Activated CD8-positive, alpha-beta memory T cell treated with anti-CD3 and anti-CD28 coated beads, Interleukin-2, amount 10 ng/mL, durations not matched to agents 7 days and 5 days (primary cell): ENCODE measurements at places on chromosomes 6 and 20. TPM values are rescaled to one million over a fixed set of nuclear protein-coding genes. Genes with fewer than 3 reads are reported as not detected.

GPX5 gene
- not detected for total RNA-seq

HTR1E gene
- total RNA-seq = not detected

ATP9A gene
- total RNA-seq = 2.4 TPM

RAB44 gene
- not detected for total RNA-seq

WDR46 gene
- 61.5 TPM for total RNA-seq

- no peak overlapping the region for H3K27ac ChIP-seq
- no peak overlapping the region for H3K4me3 ChIP-seq
- peaks cover 24% of the 10 kb centered on the region for H3K36me3 ChIP-seq
- H3K4me1 ChIP-seq = peaks cover 10% of the 10 kb centered on the region
- H3K27me3 ChIP-seq = no peaks in the 10 kb centered on the region
Measured at GRCh38 chr6:2179241-2179640, 66.2 kb downstream of the GMDS start.

DNA sequence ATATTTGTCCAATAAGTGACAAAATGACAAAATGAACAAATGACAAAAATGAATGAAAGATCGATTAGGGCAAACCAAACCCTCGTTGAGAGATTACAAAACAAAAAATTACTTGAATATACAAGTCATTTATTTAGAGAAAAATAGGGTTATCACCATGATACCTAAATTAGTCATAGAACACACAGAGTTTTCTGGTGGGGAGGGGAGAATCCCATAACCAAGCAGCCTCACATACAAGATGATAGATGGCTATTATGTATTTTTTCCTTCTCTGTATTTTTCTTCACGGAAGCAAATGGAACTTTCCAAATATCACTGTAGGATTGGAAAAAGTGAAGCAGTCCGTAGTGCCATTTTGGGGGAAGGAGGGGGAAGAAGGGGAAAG lies 28.5 kb upstream of the BMP6 start:
- H3K4me1 ChIP-seq = peaks cover 1% of the 10 kb centered on the region
- H3K36me3 ChIP-seq = no peaks in the 10 kb centered on the region
- H3K27ac ChIP-seq = no peak overlapping the region
- DNase-seq = no peak
- H3K27me3 ChIP-seq = peaks cover 22% of the 10 kb centered on the region

DNA sequence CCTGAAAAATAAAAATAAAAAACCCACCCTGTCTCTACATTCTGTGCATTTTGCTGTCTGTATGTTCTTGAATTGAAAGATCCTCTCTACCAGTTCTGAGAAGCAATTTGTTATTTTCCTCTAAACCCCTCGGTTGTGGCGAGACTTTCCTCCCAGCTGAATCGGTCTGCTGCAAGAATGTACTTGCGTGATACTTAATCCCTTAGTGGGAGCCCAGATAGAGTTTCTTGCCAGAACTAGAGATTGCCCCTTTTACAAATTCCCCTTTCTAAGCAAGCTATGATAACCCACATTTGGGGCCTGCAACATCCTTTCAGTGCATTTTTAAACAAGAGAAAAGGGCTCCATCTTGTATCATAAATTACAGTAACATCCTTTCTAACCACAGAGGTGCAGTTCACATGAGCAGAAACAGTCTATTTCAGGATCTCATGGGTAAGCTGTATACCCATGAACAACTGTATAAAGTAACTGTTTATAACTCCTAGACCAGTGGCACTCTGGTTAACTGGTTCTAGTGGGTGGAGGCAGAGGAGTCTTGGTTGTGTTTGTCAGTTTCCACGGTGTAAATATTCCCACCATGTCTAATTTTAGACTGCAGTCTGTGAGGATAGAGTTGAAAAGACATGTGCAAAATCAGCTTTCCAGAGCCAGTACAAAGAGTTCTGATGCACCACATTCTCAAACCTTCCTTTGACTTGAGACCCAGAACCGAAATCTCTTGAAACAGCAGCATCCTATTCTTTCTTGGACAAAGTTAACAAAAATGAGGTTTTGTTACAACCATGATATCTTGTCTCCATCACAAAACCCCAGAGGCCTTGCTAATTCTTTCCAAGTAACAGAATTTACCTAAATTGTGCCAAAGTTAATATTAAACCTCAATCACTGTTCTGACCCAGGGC lies 113.1 kb upstream of the ZNF217 start:
- peak; percentile 77 for DNase-seq
- H3K4me1 ChIP-seq = peaks cover 50% of the 10 kb centered on the region
- no peaks in the 10 kb centered on the region for H3K36me3 ChIP-seq
- H3K27ac ChIP-seq = peak overlapping the region; percentile 99
- H3K27me3 ChIP-seq = no peaks in the 10 kb centered on the region

DNA sequence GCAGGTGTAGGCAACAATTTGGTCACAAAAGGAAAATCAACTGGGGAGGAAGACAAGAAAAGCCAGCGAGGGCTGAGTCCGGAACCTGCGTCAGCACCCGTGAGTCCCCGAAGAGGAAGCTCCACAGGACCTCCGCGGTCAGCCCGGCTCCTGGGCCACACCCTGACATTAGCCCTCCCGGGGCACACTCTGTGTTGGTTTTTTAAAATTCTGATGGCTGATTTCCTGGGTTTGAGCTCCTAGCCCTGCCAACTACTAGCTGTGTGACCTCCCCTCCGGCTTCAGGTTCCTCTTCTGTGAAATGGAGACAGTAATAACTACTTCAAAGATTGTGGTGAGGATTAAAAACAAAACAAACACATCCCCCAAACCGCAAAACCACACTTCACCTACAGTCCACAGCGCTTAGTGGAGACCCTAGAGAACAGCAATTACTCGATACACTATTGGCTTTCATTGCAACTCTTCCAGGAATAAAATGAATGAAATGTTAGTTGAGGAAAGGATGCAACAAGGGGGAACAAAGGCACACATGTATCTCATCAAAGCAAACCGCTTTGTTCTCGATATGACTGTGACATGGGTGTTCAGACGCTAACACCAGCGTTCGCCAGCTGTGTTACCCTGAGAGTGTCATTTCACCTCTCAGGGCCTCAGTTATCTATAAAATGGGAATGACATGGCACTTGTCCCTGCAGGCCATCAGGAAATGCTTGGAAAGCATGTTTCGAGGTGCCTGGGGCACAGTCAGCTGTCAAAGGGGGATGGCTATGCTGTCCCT lies 985 bp downstream of the ZBP1 start:
- H3K27ac ChIP-seq = peak overlapping the region; percentile 98
- H3K4me1 ChIP-seq = peaks cover 58% of the 10 kb centered on the region
- H3K27me3 ChIP-seq = peaks cover 3% of the 10 kb centered on the region
- peak; percentile 94 for DNase-seq
- H3K4me3 ChIP-seq = peak overlapping the region; percentile 88
- H3K36me3 ChIP-seq = peaks cover 33% of the 10 kb centered on the region

- DNase-seq = no peak
- H3K4me1 ChIP-seq = peaks cover 62% of the 10 kb centered on the region
- H3K27ac ChIP-seq = peak overlapping the region; percentile 89
- H3K36me3 ChIP-seq = peaks cover 4% of the 10 kb centered on the region
- H3K4me3 ChIP-seq = peak overlapping the region; percentile 84
- no peaks in the 10 kb centered on the region for H3K27me3 ChIP-seq
Measured at GRCh38 chr6:20211037-20211940, 980 bp downstream of the MBOAT1 start.

- peaks cover 4% of the 10 kb centered on the region for H3K4me1 ChIP-seq
- H3K4me3 ChIP-seq = no peak overlapping the region
- no peak overlapping the region for H3K27ac ChIP-seq
- DNase-seq = no peak
Measured at GRCh38 chr6:131640576-131640975, 3.5 kb downstream of the ENPP3 start.

- DNase-seq = no peak
- peaks cover 4% of the 10 kb centered on the region for H3K4me1 ChIP-seq
- H3K4me3 ChIP-seq = no peak overlapping the region
- no peaks in the 10 kb centered on the region for H3K36me3 ChIP-seq
- H3K27me3 ChIP-seq = peaks cover 19% of the 10 kb centered on the region
Measured at GRCh38 chr6:6880745-6881437, 226.9 kb upstream of the RREB1 start.

DNA sequence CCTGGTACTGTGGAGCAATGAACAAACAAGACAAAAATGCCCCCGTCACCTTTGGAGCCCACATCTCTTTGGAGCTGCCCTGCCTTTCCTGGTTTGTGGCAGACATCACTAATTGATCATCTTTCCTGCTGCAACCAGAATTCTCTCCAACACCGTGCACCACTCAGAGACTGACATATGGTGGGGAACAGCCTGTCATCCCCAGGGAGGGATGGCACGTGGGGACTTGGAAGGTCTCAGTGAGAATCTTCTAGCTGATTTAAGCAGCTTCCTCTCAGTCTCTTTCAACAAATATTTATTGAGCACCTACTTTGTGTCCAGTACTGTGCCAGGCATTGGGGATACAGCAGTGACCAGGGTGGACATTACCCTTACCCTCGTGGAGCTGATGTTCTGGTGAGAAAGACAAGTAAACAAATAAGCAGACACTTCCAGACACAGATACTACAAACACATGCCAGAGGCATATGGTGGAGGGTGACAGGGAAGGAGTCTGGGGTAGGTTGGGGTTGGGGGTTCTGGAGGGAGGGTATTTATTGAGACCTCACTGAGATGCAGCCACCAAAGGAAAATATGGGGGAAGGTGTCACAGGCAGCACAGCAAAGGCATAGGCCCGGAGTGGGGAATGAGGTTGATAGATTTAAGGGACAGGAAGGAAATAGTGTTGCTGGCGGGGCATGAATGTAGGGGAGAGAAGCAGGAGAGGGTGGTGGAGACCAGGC lies 82.3 kb downstream of the CEBPB start:
- no peak overlapping the region for H3K4me3 ChIP-seq
- peaks cover 24% of the 10 kb centered on the region for H3K27me3 ChIP-seq
- no peak overlapping the region for H3K27ac ChIP-seq
- no peaks in the 10 kb centered on the region for H3K36me3 ChIP-seq
- peaks cover 11% of the 10 kb centered on the region for H3K4me1 ChIP-seq

DNA sequence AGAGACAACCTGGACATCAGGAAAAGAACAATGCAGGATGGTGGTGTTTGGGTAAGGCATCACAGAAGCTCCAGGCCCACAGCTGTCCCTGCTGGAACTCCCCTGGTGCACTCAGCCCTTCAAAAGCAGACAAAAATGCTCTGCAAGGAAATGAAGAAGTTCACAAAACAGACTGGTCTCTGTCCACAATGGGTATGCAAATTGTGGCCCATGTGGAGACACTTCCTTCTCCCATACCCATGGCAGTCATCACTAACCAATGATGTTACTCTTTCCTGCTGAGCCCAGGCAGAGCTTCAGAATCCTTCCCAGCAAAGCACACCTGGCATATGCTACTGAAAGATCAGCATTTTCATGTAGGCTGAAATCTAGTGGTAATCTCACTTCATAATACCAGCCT lies 42.6 kb upstream of the PXDC1 start:
- DNase-seq = no peak
- H3K4me1 ChIP-seq = no peaks in the 10 kb centered on the region
- no peaks in the 10 kb centered on the region for H3K36me3 ChIP-seq
- no peak overlapping the region for H3K27ac ChIP-seq
- no peak overlapping the region for H3K4me3 ChIP-seq

DNA sequence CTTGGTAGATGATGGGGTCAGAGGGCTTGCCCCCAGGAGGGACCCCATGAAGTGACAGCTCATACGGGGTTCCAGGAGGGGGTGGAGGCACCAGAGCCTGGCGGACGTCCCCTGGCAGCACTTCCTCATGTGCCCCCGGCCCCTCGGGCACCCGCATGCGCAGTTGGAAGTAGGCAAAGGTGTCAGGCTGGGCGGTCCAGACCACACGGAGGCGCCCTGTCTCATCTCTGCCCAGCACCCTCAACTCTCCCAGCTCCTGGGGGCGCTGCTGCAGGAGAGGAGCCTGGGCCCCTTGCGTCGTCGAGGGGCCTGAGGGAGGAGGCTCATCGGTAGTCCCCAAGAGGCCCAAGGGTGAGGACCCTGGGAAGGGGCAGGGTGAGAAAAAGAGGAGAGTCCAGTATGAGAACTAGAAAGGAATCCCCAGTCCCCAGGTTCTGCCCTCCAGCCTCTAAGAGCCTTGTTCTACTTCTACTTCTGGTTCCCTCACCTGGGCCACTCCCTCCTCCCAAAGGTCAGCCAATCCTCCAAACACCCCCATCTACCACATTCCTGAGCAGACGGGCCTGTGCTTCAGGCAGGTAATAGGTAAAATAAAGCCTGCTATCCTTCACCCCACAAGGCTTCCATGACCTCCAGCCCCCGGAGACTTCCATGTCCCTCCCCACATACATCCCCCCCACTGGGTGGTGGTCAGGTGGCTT lies 23.2 kb downstream of the TNXB start:
- H3K36me3 ChIP-seq = no peaks in the 10 kb centered on the region
- peaks cover 68% of the 10 kb centered on the region for H3K27me3 ChIP-seq
- no peak overlapping the region for H3K4me3 ChIP-seq
- peaks cover 13% of the 10 kb centered on the region for H3K4me1 ChIP-seq
- no peak for DNase-seq

DNA sequence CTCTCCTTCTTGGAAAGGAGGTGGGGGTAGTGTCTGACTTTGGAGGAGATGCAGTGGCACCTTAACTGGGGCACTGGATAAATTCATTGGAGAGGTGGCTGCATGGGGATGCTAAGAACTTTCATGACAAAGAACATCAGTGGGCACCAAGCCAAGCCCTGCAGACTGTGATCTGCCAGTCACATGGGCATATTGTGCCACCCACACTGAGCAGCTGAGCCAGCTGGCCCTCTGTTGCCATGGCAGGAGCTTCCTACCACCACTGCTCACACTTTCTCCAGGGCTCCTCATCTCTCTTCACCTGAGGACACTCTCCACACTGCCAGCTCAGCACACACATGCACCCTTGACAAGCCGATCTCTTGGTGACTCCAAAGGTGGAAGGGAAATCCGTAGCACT lies 715.6 kb downstream of the QKI start:
- no peak overlapping the region for H3K4me3 ChIP-seq
- no peaks in the 10 kb centered on the region for H3K4me1 ChIP-seq
- DNase-seq = no peak
- no peaks in the 10 kb centered on the region for H3K27me3 ChIP-seq
- no peaks in the 10 kb centered on the region for H3K36me3 ChIP-seq

GRCh38 chr20:931401-931800 lies 15.3 kb upstream of the ANGPT4 start:
- H3K4me1 ChIP-seq = no peaks in the 10 kb centered on the region
- no peak for DNase-seq
- no peak overlapping the region for H3K27ac ChIP-seq
- H3K4me3 ChIP-seq = no peak overlapping the region

DNA sequence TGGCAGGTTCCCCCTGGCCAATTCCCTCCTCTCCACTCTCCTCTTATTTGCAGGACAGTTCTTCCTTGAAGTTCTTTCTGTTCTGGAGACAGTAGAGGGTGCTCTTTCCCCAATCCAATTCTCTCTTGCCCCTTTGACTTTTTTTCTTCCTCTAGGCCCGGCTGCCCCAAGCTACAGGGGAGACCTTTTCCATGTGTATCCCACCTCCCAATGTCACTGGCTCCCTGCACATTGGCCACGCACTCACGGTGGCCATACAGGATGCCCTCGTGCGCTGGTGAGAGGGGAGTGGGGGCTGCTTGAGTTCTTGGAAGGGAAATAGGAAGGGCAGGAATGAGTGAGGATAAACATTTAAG lies 1.5 kb downstream of the VARS2 start:
- H3K27ac ChIP-seq = peak overlapping the region; percentile 67
- peak overlapping the region; percentile 87 for H3K4me3 ChIP-seq
- H3K36me3 ChIP-seq = peaks cover 8% of the 10 kb centered on the region
- DNase-seq = no peak
- no peaks in the 10 kb centered on the region for H3K27me3 ChIP-seq
- H3K4me1 ChIP-seq = peaks cover 29% of the 10 kb centered on the region

GRCh38 chr6:160299559-160299958 lies 40.9 kb upstream of the SLC22A2 start:
- H3K4me1 ChIP-seq = no peaks in the 10 kb centered on the region
- no peaks in the 10 kb centered on the region for H3K36me3 ChIP-seq
- no peak for DNase-seq
